NCI-H774 (cell line): ENCODE measurements at places on chromosomes 2 and 18.

- DNase-seq: no peak
Measured at GRCh38 chr2:85537600-85538506, 1.1 kb upstream of the MAT2A start.

DNA sequence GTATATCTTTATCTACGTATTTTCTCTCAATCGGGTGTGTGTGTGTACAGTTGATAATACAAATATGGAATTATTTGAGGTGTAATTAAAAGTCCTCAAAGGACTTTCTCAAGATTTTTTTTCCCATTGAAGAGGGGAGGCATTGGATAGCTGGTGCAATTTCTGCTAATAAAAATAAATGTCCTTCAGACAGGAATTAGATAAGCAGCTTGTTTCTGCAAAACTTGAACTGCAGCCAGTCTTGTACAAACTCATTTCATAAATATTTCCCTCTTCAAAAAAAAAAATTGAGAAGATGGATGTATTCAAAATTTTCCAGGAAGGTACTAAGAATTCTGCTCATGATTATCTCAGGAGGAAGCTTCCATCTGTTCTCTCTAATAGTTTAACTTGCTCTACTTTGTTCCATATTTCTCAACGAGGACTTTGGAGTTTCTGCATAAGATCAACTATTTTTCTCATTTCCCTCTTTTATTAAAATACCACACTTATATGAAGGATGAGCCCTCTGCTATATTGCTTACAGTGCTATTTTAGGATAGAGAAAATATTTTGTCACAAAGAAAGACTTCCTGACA lies 33.0 kb upstream of the GLS start:
- no peak for DNase-seq

- DNase-seq: no peak
Measured at GRCh38 chr2:98175811-98176210, 88.8 kb downstream of the VWA3B start.

DNA sequence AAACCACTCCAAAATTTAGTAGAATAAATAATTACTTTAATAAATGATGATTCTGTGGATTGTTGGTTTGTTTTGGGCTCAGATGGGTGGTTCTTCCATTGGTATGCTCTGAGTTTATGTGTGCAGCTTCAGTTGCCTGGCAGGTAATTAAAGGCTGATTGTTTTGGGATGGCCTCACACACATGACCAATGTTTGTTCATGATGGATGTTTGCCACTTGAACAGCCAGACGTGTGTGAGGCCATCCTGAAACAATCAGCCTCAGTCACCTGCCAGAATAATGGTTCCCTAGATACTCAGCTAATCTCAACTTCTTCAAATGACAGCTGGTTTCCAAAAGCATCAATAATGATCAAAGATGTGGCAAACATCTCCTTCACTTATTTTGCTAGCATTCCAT lies 352.5 kb upstream of the GULP1 start:
- DNase-seq: peak; percentile 77

DNA sequence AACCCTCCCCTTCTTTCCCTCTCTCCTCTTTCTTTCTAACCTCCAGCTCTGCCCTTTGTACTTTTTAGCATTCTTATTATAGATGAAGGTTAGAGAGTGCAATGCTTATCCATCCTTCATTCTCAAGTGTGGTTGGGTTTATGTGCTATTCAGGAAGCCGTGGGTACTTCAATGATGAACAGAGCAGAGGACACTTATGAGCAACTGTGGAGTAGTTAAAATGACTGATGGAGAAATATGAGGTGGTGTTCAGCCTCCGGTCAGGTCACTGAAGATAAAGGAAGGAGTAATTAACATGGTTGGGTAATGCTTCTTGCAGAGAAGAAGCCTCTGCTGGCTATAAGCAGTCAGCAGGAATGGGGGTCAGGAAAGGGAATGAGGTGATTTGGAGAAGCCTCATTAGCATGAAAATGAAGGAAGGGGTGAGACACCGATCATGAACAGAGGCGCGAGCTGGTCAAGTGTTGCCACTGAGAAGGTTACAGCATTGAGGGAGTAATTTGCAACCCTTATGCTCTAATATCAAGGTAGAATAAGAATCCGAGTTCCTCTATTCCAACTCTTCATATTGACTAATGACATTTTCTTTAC lies 174.7 kb downstream of the LPIN1 start:
- DNase-seq: no peak

DNA sequence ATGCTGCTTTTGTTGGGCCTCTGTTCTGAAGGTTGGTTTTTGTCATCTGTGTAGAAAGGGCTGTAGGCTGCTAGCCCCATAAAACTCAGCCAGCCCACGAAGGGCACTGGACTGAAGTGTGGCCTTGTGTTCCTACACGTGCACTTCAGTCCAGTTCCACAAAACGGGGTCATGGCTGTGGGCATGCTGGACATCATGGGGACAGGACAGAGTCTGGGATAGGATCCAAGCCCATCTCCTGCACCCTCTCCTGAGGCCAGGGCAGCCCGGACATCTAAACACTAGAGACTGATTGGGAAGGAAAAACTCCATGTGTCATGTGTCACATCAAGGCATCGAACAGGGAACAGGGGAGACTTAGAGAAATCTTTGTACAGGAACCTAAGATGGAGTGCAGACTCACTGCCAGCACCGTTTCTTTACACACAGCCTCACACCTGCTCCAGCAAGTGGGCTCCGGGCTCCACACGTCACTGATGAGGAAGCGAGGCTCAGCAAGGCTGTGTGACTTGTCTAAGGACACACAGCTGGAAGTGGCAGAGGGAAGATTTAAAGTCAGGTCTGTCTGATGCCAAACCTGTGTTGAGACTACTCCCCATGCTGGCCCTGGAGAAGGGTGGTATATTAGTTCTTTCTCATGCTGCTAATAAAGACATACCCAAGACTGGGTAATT lies 74.8 kb upstream of the BCL2L11 start:
- DNase-seq: no peak

DNA sequence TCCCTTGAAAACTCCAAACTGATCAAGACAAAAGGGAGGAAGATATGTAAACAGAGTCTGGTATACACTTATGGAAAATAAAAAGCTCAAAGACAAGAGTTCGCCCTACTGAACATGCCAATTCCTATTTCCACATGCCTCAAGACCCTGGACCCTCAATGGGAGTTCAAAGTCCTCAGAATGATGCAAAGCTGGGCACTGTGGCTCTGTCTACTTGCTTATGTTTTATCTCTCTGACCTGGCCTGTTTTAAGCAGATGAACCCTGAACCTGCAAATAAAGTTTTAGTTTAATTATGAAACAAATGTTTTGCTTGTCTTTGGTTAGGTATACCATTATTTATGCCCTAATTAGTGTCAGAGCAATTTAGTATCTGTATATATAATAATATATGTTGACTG lies 22.6 kb downstream of the NR4A2 start:
- no peak for DNase-seq

DNA sequence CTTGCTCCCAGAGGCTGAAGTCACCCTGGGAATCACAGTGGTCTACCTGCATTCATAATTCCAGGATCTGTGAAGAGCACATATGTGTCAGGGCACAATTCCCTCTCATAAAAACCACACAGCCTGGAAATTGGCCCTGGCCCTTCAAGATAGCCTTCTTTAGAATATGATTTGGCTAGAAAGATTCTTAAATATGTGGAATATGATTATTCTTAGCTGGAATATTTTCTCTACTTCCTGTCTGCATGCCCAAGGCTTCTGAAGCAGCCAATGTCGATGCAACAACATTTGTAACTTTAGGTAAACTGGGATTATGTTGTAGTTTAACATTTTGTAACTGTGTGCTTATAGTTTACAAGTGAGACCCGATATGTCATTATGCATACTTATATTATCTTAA lies 24.2 kb downstream of the ICOS start:
- no peak for DNase-seq

GRCh38 chr2:234422273-234422732 lies 74.6 kb downstream of the ARL4C start:
- no peak for DNase-seq

DNA sequence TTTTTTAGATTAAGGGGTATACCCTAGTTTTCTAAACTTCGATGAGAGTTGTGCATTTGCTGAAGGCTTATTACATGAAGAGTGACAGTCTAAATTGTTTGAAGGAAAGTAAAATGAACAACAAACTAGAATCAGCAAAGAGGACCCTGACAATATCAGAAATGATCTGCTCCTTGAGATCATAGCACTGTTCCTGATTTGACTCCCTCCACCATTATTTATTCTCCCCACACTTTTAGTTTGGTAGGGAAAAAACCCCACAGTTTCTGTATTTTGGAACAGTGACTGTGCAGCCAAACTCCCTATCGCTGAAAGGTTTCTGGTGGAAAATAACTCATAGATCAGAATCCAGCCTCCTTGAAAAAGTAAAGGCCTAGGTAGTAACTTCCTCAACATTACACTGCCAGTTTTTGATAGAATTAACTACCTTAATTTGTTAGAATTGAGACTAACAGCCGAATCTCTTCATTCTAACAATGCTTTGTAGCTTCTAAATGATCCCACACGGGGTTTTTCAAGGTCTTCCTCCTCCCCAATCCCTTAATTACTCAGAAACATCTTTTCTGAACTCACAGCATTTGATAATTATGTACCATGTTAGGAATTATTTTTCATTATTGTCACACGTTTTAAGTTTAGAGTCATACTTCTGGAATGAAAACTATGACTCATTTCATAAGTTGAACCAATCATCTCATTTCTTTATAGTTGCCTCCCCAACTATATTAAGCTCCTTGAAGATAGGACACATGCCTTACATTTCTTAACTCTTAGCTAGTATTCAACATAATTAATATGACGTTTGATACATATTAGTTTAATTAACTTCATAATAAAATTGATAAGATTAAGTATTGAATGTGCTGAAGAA lies 2.9 kb downstream of the MYL12A start:
- DNase-seq: no peak

DNA sequence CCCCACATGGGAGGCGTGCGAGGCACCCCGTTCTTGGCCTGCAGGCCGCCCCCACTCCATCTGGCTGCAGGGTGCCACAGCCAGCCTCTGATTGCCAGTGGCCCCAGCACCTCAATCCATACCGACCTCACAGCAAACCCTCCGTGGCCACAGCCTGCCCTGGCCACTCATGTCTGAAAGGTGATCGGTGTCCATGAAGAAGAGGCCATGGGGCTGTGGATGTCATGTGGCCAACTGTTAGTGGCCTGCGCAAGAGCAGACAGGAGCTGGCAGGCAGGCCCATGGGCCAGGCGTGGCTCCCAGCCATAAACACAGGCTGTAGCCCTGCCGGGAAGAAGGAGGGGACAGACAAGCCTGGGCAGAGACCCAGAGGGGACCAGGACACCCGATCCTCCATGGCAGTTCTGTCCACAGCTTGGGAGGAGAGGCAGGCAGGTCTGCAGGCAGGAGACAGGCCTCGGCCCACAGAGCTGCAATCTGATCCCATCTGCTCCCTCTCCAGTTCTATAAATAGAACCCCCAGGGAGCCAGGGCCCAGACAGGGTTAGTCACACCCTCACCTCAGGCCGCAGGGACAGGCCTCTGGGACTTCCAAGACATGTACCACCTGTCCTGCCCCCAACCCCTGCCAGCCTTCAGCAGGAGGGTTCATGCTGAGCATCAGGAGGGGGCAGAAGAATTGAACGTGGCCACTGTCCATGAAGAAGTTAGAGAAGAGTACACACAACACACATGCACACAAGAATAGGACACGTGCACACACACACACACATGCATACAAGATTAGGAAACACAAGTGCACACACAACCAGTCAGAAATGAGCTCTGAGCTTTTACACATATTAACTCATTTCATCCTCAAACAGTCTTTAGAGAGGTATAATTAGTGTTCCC lies 16.9 kb downstream of the STEAP3 start:
- peak; percentile 60 for DNase-seq

- peak; percentile 40 for DNase-seq
Measured at GRCh38 chr18:24588440-24588839, 128.0 kb downstream of the HRH4 start.

DNA sequence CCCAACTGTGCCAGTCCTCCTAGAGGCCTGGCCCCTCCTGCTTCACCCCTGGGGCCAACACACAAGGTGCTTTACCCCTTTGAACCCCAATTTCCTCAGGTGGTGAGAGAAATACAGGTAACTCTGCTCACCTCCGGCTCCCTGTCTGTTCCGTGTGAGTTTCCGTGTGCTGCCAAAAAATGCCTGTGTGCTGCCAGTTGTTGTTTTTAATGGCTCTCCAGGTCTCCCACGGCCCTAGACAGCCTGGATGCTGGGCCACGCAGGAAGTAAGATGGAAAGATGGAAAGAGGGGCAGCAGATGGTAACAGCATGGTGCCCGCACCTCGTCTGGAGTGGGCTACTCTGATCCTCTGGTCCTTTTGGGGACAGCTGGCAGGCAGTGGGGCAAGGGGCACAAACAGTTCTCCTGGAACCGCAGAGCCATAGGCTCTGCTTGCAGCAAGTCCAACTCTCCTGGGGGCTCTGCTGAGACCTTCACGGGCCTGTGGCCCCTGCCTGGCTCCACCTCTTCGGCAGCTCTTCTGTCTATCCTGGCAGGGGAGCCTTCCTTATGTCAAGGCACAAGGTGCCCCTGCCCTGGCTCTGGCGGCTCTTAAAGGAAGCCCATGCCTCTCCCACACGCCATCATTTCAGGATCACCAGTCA lies 4.3 kb upstream of the ARHGEF4 start:
- DNase-seq: no peak

GRCh38 chr18:38539371-38539770 lies 973.8 kb upstream of the CELF4 start:
- no peak for DNase-seq

DNA sequence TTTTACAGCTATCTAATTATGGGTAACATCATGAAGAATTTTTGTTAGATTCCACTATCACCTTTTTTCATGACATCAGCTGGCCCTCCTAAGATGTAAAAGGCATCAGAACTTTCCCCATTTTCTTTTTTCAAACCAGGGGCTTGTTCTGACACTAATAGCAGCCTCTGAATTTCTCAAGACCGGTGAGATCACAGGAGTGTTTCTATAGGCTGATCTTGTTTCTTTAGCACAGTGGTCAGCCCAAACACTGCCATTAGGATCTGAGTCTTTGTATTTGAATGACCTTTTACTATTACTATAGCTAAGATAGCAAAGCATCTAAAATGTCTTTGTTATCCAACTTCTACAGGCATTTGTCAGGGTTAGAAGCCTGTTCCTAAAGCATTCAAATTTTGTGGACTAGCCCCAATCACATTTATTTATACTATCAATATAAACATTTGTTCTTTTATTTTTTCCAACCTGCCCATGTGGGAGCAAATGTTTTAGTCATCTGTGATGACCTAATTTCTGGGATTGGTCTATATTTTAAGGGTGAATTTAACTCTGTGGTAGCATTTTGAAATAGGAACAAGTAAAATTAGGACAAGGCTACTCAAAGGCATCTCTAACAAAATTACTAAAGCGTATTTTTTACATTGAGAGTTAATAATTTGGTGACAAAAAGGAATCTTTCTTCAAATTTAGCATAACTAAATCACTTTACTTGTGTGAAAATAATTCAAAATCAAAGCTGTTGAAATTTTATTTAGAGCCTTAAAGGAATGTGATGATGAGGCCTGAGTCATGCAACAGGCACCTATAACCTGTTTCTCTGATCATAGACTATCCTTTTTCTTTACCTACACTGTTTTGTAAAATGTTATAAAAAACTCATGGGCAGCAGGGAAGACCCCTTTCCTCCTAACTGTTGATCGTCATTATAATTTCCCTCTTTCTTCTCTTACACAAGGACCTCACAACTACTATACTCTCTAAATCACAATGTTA lies 39.3 kb downstream of the ZAP70 start:
- DNase-seq: no peak

- DNase-seq: no peak
Measured at GRCh38 chr2:31992025-31992579, 18.7 kb downstream of the MEMO1 start.

GRCh38 chr18:12628706-12629702 lies 28.9 kb downstream of the SPIRE1 start:
- DNase-seq: no peak

- no peak for DNase-seq
Measured at GRCh38 chr2:181754105-181754504, 73.8 kb upstream of the NEUROD1 start.

GRCh38 chr2:2681711-2682251 lies 350.7 kb upstream of the MYT1L start:
- DNase-seq: no peak
